ENCODE measurements at places on chromosomes 1 and 21.

- no peak for DNase-seq
Observed at GRCh38 chr1:183259924-183260323, 73.9 kb downstream of the LAMC2 start.

- no peak for DNase-seq
Observed at GRCh38 chr1:170318736-170319135, 173.0 kb downstream of the NTMT2 start.

GRCh38 chr1:229139331-229140118 is 131.4 kb upstream of the RAB4A start:
- no peak for DNase-seq

DNA sequence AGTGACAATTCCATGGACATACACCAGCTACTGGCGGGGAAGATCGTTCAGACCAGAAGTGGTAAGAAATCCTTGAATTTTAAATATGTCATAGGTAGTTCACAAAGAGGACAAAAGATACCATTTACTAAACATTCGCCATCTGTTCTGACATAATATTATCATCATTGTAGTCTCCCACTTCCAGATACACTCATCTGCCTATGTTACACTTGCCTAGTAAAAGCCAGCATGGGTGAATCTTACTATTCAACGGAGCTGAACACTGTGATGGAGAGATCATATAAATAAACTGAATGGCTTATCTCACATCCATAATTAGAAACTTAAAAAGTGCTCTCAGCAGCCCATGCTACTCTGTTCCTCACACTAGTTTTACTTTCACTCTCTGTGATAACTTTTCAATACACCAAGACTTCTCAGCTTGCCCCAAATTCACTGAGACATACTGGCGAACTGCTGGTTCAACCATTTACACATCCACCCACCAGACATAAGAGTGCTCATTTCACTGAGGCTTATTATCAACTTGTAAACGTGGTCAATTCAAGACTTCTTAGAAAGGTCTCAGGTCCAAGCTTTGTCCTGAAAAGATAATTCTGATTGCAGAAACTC is 463 bp upstream of the PRRC2C start:
- DNase-seq, result no peak

DNA sequence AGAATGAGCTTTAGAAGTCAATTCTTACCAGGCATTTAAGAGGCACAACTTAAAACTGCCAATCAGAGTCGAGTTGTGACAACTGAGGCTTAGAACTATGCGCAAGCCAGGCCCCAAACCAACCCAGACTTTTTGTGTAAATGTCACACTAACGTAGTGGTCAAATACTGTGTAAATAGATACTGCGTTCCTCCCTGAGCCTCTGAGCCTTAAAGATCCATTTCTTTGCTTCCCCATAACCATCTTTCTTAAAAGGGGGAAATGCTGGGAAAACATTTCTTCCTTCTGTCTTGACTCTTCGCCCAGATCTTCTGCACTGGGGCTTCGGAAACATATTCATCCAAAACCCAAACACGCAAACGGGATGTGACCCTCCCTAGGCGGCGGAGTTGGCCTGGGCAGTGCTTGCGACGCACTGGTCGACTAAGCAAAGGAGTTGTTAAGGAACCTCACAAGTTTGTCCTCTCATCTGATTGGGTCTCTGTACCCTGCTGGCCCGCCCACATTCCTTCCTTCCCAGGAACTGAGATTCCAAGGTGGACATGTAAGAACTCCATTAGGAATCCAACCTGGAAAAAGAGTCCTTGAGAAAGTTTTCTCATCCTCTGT is 2.6 kb downstream of the ADAMTS5 start:
- DNase-seq, result no peak

DNA sequence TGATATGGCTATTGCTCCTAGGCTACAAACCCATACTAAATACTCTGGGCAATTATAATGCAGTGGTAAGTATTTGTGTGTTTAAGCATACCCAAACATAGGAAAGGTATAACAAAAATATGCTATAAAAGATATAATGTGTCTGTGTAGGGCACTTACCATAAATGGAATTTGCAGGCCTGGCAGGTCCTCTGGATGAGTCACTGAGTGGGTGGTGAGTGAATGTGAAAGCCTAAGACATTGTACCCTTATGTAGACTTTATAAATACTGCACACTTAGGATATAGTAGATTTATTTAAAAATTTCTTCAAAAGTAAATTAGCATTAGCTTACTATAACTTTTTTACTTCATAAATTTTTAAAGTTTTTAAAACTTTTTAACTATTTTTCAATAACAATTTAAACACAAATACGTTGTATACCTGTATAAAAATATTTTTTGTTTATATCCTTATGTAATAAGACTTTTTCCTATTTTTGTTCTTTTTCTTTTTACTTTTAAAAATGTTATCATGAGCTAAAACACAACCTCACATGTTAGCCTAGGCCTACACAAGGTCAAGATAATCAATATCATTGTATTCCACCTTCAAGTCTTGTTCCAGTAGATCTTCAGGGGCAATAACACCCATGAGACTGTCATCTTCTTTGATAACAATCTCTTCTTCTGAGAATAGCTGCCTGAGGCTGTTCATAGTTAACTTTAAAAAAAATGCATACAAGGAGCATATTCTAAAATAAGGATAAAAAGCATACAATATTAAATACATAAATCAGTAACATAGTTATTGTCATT is 306.3 kb upstream of the RGS18 start:
- DNase-seq, result no peak

DNA sequence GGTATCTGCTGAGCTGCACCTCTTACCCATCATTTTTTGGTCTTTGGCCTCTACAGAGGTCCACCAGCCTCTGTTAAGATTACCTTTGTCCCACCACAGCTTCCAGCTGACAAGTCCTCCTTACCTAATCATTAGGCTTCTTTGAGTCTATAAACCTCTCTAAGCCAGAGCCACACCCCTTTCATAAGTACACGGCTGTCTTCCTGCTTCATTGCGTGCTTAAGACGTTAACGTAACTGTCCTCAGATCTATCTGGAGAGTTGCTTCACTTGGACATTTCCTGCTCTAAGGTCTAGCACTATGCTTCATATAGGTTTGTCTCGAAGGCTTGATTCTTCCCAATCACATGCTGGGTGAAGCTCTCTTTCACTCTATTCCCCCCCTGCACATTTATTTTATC is 71.0 kb upstream of the CACHD1 start:
- DNase-seq, result no peak

GRCh38 chr21:24153137-24153536 is 1454.1 kb downstream of the MRPL39 start:
- no peak for DNase-seq

DNA sequence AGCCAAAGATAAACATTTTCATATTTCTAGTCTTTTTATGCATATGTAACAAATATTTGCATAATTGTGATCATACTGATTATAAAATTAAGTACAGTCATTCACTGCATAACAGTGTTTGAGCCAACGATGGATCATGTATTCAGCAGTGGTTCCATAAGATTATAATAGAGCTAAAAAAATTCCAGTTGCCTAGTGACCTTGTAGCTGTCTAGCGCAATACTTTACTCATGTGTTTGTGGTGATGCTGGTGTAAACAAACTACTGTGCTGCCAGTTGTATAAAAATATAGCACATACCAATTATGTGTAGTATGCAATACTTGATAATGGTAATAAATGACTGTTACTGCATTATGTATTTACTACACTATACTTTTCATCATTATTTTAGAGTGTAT is 2.1 kb upstream of the S100A10 start:
- DNase-seq, result no peak

- DNase-seq, result no peak
Observed at GRCh38 chr1:99691175-99691574, 45.3 kb downstream of the PALMD start.
